ENCODE measurements at places on chromosomes 16 and 17. TPM values are rescaled to one million over a fixed set of nuclear protein-coding genes. Genes with fewer than 3 reads are reported as not detected.

The NPIPA5 gene
- total RNA-seq = 1.3 TPM

- DNase-seq = no peak
Observed at GRCh38 chr16:82748026-82748425, 121.3 kb downstream of the CDH13 start.

The LGALS9B gene
- total RNA-seq = 0.45 TPM

The KRTAP9-4 gene
- total RNA-seq = not detected

The CCL5 gene
- total RNA-seq = 301 TPM

- DNase-seq = no peak
Observed at GRCh38 chr16:3135126-3135715, 392 bp downstream of the ZNF213 start.

The DOC2B gene
- total RNA-seq = not detected

The ENGASE gene
- 41.1 TPM for total RNA-seq

The CHD9NB gene
- total RNA-seq = 0.23 TPM

The CCDC200 gene
- total RNA-seq = not detected

DNA sequence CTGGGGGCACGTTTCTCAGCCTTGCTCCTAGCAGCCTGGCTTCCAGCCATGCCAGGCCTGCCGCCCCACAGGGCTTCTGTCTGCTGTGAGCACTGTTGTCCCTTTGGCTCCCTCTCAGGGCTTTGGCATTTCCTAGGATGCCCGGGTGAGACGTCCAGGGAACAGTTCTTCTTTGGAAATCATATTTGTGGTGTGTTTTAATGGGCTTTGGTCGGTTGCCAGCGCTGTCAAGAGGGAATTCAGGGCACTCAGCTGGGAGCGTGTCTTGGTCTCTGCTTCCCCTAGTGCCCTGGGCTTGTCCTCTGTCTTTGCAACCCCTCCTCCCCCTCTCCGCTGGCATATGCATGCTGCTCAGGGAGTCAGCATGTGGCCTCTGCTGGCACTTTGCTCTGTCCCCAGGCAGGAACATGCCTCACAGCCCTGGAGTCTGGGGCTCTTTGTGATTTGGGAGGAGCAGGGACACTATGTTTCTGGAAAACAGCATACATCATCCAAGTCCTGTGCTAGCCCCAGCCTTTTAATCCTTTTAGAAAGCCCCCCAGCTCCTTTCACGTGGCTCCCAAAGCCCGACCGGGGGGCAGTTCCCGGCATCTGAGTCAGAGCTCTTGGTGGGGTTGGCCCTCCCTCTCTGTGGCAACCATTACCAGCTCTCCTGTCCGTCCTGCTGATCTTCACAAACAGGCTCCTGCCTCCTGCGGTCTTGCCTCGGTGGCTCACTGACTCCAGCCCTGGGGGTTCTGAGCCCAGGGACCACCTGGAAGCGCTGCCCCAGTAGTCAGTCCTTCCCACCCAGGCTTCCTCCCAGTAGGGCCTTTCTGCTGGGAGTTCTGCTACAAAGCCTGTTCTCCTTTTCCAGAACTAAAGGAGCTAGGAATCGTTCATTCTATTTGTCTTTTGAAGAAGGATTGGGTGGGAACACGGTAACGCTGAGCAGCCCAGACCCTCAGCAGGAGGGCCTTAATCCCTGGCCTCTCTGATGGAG is 26.7 kb downstream of the SAP30BP start:
- no peak for DNase-seq

DNA sequence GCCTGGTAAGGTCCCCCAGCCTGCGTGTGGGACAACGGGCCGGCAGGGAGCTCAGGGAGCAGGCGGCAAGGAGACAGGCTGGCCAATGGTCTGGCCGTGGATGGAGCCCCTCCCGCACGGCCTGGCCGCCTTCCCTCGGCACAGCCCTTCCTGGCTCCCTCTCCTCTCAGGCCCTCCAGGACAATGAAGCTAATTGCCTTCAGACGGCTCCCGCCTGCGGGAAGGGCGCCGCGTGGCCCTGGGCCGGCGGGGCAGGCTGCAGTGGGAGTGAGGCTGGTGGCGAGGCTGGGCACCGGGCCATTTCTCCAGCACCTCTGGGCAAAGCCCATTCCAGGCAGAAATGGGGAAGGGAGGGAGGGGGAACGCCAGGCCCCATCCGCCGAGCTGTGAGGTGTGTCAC is 50.9 kb downstream of the ENGASE start:
- no peak for DNase-seq

- peak; percentile 35 for DNase-seq
Observed at GRCh38 chr17:59914274-59914854, 21.4 kb downstream of the RPS6KB1 start.

GRCh38 chr16:72991211-72991610 is 56.7 kb downstream of the ZFHX3 start:
- DNase-seq = no peak

DNA sequence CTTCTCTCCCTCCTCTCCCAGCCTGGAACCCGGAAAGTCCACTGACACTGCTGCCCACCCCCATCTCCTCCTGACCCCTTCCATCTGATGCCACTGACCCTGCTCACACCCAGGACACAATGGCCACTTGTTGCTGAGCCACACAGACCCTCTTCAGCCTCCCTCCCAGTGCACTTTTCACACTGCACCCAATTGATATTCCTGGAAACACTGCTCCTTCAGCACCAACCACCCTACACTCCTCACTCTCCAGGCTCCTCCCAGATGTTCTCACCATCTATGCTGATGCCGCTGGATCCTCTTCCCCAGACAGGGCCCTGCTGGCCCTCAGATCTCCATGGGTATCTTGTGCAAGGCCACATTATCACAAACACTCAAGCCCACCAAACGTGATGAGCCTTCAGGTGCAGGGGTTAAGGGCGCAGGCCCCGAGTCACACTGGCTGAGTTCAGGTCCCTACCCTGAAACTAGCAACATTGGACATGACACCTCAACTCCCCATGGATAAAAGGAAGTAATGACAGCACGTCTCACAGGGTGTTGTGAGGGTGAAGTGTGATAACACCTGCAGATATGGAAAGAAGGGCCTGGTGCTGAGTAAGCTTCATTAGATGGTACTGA is 238.1 kb downstream of the ZNF423 start:
- no peak for DNase-seq

DNA sequence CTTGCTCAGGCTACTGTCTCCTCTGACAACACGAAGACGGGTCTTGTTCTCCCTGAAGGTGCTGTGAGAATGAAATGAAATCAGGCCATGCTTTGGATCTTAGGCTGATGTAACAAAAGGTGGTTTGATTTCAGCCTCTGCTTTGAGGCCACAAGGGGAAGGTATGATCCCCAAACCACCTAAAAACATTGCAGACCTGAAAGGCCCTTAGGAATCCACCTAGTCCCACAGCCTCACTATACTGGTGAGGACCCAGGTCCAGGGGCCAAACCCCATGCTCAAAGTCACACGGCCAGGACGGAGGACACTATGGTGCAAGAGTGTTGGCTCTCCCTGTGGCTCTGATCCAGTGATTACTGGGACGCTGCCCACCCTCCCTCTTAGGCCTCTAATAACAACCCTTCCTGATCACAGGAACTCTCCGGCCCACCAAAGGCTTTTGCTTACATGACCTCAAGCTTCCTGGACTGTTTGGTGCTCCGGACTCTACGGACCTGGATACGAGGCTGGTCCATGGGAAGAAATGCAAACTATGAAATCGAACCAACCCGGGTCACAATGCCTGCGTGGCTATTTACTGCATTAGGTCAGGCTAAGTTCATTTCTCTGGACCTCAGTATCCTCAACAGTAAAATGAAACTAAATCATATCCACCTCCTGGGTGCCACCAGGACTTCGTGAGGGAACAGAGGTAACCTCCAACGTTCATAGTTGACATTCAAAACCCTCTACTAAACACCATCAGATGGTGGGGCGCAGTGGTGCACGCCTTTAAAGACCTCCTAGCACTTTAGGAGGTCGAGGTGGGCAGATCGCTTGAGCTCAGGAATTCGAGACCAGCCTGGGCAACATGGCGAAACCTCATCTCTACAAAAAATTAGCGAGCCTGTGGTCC is 1.5 kb downstream of the TRIM25 start:
- no peak for DNase-seq

The ABI3 gene
- 110 TPM for total RNA-seq

GRCh38 chr16:47480410-47480809 is 19.3 kb downstream of the PHKB start:
- DNase-seq = no peak

DNA sequence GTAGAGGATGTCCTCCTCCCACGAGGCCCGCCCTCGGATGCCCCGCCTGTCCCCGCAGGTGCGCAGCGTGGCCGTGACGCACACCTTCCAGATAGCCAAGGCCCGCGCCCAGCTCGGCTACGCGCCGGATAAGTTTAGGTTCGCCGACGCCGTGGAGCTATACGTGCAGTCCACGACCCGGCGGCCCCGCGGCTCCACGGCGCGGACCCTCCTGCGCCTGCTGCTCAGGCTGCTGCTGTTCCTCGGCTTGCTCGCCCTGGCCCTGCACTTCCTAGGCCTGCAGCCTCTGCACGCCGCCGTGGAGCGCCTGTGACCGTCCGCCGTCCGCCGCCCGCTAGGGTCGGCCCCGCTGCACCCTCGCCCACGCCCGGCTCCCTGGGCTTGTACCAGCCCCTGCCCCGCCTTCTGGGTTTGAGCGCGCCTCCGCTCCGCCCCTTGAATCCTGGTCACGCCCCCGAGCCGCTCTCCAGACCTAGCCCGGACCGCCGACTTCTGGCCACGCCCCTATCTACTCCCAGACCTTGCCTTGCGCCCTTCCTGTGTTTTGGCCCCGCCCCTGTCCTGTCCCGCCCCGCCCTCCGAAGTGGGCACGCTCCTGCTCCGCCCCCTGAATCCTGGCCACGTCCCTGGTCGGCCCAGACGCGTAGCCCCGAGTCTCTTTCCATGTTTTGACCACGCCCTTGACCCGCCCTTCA is 15.8 kb upstream of the EEF2K start:
- DNase-seq = peak; percentile 89

DNA sequence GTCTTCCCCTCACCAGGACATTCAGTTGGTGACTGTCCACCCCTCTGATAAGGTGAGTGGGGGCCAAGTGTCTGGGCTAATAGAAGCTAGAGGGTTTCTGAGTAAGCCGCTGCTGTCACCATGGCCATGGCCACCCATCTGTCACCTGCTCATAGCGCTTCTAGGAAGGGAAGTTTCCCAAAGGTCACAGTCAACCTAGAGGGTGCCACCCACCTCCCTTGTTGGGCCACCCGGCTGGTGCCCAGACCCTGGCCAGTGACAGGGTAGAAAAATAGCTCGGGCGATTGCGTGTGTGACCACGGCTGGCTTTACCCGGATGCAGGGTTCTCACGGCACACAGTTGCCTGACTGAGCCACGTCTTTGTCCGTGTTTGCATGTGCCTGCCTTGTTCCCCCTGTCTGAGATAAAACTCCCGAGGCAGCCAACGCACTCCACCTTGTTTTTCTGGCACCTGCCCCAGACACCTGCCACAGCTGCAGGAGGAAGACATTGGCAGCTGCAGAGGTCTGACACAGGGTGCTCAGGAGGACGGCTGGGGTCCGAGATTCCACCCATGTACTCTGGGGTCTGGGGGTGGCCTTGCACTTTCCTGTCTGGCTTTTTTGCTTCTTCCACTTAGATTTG is 809 bp downstream of the PIRT start:
- no peak for DNase-seq

- DNase-seq = no peak
Observed at GRCh38 chr17:79720705-79721292, 9.9 kb upstream of the ENPP7 start.

The PNMT gene
- not detected for total RNA-seq

The TP53TG3C gene
- total RNA-seq = not detected

The GCGR gene
- total RNA-seq = not detected

GRCh38 chr17:35046740-35047283 is 16.7 kb downstream of the RFFL start:
- peak; percentile 78 for DNase-seq

DNA sequence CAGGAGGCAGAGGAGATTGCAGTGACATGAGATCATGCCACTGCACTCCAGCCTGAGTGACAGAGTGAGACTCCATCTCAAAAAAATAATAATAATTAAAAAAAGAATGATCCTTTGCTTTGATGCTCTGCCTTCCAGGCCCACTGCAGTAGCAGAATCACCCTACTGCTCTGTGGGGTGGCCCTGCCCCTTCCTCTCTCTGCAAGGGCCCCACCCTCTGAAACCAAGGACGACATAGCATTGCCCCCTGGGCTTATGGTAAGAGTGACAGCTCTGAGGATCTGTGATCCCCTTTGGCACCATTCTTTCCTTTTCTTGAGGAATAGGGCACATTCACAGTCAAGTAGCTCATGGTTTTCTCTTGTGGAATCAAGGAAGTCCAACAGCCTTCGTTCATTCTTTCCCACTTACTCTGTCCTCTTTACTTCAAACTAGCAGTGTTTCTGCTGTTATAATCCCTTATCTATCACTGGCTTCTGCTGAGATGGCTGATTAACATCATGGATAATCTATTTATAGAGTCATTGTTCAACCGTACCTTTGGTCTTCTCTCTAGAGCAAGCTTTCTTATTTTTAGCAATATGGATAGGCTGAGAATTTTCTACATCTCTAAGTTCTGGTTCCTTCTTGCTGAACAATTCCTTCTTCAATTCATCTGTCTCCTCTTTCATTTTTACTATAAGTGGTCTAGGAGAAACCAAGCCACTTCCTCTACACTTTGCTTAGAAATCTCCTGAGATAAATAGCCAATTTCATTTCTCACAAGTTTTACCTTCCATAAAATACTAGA is 14.1 kb downstream of the RAD51C start:
- DNase-seq = no peak

The SLC5A10 gene
- not detected for total RNA-seq

DNA sequence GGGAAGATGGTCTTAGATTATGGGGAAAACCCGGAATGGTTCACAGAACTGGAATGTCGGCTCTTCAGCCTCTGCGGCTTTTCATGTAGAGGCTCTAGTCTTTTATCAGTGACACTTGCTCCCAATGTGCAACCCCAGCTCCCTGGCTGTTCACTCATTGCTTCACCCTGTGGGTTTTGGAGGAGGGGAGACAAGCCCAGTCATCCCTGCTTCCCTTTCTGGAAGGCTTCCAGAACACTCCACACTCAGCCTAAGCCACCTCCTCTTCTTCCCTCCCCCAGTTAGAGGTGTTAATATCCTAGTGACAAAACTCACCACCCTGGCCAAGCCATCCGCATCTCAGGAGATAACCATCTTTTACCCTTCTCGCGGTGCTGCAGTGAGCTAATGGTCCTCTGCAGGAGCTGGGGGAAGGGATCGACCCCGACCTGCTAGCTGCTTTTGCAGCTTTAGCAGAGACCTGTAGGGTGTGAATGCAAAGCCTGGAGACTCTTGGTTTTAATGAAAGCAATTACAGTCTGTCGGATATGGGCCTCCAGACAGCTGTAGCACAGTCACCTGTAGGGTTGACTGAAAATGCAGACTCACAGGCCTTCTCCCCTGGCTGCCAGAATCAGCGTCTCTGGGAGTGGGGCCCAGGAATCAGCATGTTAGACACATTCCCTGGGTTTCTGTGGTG is 24.3 kb upstream of the LASP1NB start:
- peak; percentile 75 for DNase-seq

Data from activated CD8-positive, alpha-beta T cell treated with anti-CD3 and anti-CD28 coated beads, Interleukin-2, amount 10 ng/mL, durations not matched to agents 7 days and 5 days (primary cell).